PC-9 (cell line): ENCODE measurements at places on chromosomes 1 and 21. TPM values are rescaled to one million over a fixed set of nuclear protein-coding genes. Genes with fewer than 3 reads are reported as not detected.

PTPN22 gene
- 0.11 TPM in 1 of 2 replicates, not detected in the other for total RNA-seq

DNA sequence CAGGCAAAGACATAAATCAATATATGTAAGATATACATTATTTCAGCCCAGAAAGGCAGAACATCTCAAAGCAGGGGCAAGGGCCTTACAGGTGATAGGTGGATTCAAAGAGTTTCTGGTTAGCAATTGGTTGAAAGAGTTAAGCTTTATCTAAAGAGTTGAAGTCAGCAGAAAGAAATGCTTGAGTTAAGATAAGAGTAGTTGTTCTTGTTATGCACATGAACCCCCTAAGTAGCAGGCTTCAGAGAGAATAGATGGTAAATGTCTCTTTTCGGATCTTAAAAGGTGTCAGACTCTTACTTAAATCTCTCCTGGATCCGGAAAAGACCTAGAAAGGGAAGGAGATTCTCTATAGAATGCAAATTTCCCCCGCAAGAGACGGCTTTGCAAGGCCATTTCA lies 8.3 kb upstream of the ZBTB40 start:
- H3K4me3 ChIP-seq, result no peak overlapping the region
- no peak overlapping the region for H3K27ac ChIP-seq
- no peaks in the 10 kb centered on the region for H3K36me3 ChIP-seq
- H3K27me3 ChIP-seq, result no peaks in the 10 kb centered on the region
- H3K4me1 ChIP-seq, result no peaks in the 10 kb centered on the region

DNA sequence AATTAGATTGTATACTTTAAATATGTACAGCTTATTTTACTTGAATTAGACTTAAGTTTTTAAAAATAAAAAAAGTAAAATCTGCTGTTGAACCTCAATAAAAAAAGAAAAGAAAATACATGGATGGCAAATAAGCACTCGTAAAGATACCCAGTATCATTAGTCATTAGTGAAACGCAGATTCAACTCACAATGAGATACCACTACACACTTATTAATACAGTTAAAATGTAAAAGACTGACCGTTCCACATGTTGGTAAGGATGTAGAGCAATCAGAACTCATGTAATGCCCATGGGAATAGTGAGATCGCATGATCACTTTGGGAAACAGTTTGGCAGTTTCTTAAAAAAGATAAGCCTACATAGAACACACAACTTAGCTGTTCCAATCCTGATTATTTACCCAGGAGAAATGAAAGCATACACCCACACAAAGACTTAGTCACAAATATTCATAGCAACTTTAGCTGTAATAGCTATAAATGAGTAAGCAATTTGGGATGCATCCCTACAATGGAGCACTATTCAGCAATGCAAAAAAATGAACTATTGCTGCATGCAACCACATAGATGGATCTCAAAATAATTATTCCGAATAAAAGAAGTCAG lies 7.3 kb downstream of the SH2D1B start:
- H3K27me3 ChIP-seq, result no peaks in the 10 kb centered on the region
- DNase-seq, result no peak
- no peak overlapping the region for H3K27ac ChIP-seq
- H3K36me3 ChIP-seq, result no peaks in the 10 kb centered on the region
- no peak overlapping the region for H3K4me3 ChIP-seq
- peaks cover 9% of the 10 kb centered on the region; the same call in 1 of the 2 replicates for H3K4me1 ChIP-seq

DNA sequence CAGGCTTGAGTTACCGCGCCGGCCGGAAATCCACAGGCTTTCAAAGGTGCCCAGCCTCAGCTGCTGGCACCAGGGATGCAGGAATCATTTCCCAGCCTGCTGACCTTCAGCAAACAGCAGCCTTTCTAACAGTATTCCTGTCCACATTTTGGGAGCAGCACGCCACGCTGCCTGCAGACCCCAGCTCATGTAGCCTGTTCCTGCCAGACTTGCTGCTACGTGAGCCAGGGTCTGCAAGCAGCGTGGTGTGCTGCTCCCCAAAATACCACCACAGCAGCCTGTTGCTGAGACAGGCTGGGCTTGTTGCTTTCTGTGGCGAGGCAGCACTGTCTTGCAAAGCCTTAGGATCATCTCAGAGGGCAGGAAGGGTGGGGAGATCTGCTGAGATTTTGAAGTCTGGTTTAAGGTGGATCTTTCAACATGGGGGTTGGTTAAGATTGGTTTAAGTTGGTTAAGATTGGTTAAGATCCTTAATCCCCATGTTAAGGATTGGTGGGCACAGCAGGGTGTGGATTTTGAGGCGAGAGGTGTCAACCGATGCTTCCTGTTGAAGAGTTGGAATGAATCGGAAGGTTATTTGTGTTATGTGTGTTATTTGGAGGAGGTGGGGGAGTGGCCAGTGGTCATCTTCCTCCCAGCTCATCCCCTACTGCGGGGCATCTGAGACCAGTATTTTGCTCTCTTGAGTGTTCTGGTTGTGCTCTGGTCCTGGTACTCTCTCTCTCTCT lies 12.9 kb downstream of the FAAH start:
- H3K36me3 ChIP-seq, result no peaks in the 10 kb centered on the region
- no peaks in the 10 kb centered on the region for H3K4me1 ChIP-seq

DNA sequence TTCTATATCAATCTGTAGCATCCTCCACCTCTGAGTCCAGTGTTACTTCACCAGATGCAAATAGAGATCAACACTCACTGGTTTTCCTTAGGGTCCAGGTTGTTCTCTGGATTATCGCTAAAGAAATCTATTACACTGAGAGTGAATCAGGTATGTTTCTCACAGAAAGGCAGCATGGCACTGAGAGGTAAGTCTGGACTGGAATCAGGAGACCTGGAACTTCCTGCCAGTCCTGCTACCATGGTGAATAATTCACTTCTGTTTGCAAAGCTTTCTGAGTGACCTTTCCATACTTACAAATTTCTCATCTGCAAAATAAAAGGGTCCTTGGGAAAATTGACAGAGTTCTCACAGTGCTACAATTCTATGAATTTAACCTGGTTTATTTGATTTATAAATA lies 1583.3 kb downstream of the MRPL39 start:
- H3K4me1 ChIP-seq, result no peaks in the 10 kb centered on the region
- H3K36me3 ChIP-seq, result no peaks in the 10 kb centered on the region
- H3K4me3 ChIP-seq, result no peak overlapping the region
- no peaks in the 10 kb centered on the region for H3K27me3 ChIP-seq
- H3K27ac ChIP-seq, result no peak overlapping the region
- no peak for DNase-seq
